ENCODE measurements at places on chromosomes 1 and 21. TPM values are rescaled to one million over a fixed set of nuclear protein-coding genes. Genes with fewer than 3 reads are reported as not detected.

MYBPH gene
- 0.88 TPM for total RNA-seq

RNU1-4 gene
- under 0.01 TPM for total RNA-seq

PFKFB2 gene
- 5.3 TPM for total RNA-seq

RIPK4 gene
- not detected for total RNA-seq

GNAT2 gene
- total RNA-seq, result not detected

DPT gene
- total RNA-seq, result under 0.01 TPM

MIXL1 gene
- not detected for total RNA-seq

CTTNBP2NL gene
- total RNA-seq, result 26.8 TPM

UBE2U gene
- total RNA-seq, result 0.29 TPM

PEX10 gene
- total RNA-seq, result 38.2 TPM

SUCO gene
- 57.3 TPM for total RNA-seq

COL8A2 gene
- 6.7 TPM for total RNA-seq

LMOD1 gene
- total RNA-seq, result 5.4 TPM

NFYC gene
- total RNA-seq, result 22.1 TPM

MCOLN2 gene
- total RNA-seq, result 0.29 TPM

WDR64 gene
- not detected for total RNA-seq

PIK3C2B gene
- 0.57 TPM for total RNA-seq

SPRR5 gene
- not detected for total RNA-seq

PLEKHG5 gene
- total RNA-seq, result 2.8 TPM

LAMC1 gene
- total RNA-seq, result 620 TPM

TSPAN2 gene
- total RNA-seq, result not detected

ZNF684 gene
- 1.8 TPM for total RNA-seq

GREM2 gene
- total RNA-seq, result 2.0 TPM

SH3BGR gene
- total RNA-seq, result 1.1 TPM
